NCI-H526 (cell line): ENCODE measurements at places on chromosomes 11 and 22.

- DNase-seq = no peak
Observed at GRCh38 chr22:37932821-37933578, 20.4 kb downstream of the C22orf23 start.

DNA sequence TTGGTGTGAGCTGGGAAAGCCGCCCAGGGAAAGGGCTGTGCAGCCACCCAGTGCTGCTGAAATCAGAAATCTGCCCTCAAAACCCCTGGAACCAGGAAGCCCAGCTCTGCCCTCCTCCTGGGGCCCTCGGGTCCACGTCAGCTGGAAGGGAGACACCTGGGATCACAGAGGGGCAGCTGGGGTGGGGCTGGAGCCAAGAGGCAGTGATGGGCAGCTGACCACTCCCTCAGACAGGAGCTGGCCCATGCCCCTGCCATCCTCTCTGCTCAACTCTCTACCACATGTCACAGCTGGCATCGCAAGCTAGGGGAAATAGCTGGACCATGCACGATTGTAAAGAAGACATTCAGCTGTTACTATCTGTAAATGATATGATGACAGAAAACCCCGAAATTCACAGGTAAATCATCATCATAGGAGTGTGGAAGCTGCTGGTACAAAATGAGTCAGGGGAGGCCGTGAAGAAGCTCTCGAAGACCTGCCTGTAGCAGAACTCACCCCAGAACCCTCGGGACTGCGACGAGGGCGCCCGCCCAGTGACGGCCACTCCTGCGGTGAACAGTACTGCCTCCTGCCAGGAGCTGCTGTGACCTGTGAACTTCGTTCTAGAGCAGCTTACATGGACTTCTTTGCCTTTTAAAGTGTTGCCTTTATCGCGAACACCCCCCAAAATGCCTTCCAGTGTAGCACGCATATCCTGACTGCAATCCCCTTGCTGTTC lies 55.9 kb downstream of the CERK start:
- DNase-seq = no peak

- DNase-seq = peak; percentile 43
Observed at GRCh38 chr11:94786264-94787126, 18.3 kb downstream of the AMOTL1 start.

- DNase-seq = no peak
Observed at GRCh38 chr11:30549565-30549964, 36.6 kb downstream of the MPPED2 start.

DNA sequence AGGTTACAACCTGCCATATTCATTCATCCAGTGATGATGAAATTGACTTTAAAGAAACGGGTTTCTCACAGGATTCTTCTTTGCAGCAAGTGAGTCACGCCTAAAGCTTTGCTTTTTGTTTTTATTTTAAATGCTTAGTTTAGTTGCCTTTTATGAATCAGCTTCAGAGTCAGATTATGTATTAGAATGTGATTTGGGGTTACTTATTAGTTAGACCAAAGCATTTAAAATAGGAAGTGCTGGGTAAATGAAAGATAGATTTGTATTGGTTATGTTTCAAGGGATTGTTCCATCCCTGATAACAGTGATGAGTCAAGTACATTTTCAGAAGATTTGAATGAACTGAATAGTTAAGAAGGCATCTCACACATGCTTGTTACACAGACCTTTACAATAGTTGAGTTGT lies 101.3 kb upstream of the GAL start:
- DNase-seq = no peak

DNA sequence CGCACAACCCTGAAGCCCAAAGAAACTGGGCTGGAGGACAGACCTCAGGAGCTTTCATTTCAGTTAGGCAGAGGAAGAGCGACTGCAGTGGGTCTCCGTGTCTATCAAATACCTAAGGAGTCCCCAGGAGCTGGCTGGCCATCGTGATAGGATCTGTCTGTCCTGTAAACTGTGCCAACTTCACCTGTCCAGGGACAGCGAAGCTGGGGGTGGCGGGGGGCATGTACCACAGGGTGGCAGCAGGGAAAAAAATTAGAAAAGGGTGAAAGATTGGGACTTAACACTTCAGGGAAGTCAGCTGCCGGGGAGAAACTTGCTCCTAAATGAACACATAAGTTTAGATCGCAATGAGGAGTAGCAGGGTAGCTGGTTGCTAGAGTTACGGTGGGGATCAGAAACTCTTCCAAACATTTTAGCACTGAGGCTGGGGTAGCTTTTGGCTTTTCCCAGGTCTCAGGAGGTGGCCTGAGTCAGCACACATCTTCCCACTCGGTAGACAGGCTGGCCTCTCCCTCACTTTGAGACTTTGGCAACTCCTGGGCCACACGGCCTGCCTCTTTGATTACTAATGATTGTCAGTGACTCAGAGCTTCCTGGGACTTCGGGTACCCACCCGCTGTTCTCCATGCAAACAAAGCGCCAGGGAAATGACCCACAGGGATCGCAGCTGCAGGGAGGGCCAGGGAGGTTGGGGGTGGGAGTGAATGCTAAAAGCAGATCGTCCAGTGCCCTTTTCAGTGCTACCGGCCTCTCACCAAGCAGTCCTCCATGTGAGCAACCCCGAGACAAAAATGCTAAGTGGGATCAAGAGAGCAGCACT lies 2.9 kb upstream of the MTFP1 start:
- DNase-seq = peak; percentile 60

GRCh38 chr11:95088946-95089619 lies 563 bp upstream of the ENDOD1 start:
- DNase-seq = peak; percentile 32

GRCh38 chr22:49606562-49607290 lies 220.9 kb downstream of the BRD1 start:
- no peak for DNase-seq

DNA sequence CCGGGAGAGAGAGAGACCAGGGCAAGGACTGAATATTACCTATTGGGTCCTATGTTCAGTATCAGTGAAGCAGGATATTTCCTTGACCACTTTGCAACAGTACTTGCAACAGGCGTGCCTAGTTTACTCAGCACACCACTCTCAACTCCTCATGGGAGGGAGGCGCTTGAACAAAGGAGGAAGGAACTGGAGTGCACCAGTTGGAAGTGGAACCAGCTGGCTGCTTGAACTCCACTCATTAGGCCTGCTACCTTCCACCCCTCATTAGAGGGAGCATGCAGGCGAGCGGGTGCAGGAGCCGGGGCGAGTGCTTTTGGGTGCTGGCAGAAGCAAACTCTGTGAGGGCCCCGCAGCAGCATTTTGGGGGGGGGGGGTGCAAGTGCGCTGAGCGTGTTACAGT lies 1369.6 kb upstream of the RAG2 start:
- no peak for DNase-seq

DNA sequence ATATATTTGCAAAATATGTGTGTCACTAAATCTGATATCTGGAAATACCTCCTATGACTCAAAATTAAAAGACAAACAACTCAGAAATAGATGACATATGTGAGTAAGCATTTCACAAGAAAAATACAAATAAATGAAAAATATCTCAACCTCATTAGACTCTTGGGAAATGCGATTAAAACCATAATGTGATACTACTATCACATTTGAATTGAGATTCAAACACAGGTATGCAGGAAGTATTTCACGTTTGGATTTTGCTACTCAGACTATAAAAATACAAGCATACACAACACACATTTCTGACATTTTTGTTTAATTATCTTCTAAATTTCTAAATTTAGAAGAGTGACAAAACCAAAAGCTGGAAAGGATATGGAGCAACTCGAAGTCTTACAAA lies 811.9 kb upstream of the LRRC4C start:
- no peak for DNase-seq

- DNase-seq = no peak
Observed at GRCh38 chr11:8357505-8357888, 93.8 kb upstream of the LMO1 start.

DNA sequence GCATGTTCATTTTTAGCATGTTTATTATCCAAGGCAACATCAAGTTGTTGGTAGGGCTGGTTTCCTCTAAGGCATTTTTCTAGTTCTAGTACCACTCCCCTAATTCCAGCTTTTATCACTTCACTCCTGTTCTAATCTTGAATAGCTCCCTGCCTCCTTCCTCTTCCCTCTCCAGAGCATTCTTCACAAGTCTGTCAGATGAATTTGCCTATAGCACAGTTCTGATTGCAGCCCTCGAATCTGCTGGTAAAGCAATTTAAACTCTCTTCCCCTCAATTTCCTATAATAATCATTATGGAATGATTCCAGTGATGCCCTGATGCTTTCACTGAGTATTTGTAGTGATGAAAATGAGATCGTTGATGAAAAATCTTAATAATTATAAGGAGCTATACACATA lies 43.3 kb downstream of the CLMP start:
- DNase-seq = no peak

DNA sequence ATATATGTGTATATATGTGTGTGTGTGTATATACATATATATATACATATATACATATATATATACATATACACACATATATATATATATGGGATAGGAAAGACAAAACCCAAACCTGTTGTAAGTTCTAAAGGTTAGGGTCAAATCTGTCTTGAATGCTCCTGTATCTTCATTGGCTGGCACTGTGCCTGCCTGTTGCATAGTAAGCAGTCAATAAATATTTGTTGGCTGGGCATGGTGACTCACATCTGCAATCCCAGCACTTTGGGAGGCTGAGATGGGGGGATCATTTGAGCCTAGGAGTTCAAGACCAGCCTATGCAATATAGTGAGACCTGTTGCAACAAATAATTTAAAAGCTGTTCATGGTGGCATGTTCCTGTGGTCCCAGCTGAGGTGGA lies 205.4 kb downstream of the DBX1 start:
- DNase-seq = no peak

- no peak for DNase-seq
Observed at GRCh38 chr11:35558513-35558912, 33.1 kb upstream of the PAMR1 start.

- DNase-seq = no peak
Observed at GRCh38 chr11:61946894-61947293, 3.3 kb upstream of the BEST1 start.

GRCh38 chr22:32991353-32992101 lies 66.7 kb downstream of the SYN3 start:
- DNase-seq = no peak

- DNase-seq = no peak
Observed at GRCh38 chr11:119520400-119520799, 97.4 kb upstream of the THY1 start.

- DNase-seq = no peak
Observed at GRCh38 chr11:64540428-64540825, 50.6 kb upstream of the SLC22A12 start.

DNA sequence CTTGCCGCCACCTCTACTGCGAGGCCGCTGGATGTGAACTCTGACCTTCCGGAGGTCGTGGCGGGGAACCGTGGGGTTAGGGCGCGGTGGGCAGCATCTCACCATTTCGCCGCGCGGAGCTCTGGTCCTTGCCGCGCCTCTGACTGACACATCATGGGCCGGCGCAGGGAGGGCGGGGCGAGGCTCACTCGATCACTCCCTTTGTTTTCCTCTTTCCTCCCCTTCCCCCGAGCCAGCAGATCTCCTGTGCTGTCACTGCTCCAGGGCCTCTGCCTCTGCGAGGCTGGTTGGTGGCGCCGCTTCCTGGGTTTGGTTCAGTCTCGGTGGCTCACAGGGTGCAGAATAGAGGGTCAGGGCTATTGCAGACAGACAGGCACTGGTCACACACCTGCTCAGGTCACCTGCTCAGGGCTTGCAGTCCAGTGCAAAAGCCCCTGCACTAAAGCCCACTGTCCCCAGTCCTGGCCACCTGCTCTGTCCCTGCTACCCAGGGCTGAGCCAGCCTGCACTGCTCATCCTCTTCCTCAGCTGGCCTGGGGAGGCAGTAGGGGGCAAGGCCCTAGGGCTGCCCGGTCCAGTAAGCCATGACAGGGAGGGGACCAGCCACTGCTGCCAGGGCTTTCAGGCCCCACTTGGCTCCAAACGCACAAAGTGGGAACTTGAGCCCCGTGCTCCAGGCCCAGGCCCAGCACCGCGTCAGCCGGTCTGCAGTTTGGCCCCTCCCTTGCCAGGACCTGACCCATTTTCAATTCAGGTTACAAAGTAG lies 36.2 kb downstream of the PISD start:
- DNase-seq = no peak

DNA sequence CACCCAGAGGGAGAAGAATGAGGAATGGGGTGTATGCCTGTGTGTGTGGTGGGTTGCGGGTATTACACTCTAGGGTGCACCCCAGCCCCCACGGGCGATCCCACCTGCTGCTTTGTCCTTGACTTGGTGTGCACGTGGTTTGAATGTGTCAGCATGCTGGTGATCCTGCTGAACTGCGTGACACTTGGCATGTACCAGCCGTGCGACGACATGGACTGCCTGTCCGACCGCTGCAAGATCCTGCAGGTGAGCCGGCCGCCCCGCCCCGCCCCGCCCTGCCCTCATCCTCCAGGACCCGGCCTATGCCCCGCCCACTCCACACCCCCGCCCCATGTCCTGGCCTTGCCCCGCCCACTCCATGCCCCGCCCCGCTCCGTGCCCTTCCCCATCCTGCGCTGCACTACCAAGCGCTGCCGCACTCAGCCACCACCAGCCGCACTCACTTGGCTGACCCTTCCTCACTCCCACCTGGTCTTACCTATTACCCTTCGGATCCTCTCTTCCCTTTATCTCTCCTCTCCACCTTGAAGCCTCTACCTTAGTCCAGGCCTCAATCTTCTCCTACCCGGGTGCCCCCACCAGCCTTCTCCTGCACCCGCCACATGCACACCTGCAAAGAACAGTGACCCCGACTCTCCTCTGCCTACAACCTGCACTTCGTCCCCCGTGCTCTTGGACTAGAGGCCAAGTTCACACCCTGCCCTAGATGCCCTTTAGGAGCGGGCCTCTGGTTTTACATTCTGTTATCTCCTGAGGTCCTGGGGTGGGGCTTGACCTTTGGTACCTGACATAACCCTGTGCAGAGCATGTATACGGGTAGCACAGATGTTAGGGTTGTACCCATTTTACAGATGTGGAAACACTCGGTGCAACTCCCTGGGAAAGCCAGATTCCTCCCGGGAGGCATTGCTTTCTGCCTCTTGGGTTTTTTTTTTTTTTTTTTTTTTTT lies 27.7 kb downstream of the CACNA1I start:
- peak; percentile 89 for DNase-seq

GRCh38 chr11:120306519-120307242 lies 18.4 kb upstream of the TLCD5 start:
- peak; percentile 68 for DNase-seq

GRCh38 chr22:41951898-41952474 lies at the start of gene SMIM45:
Gene SMIM45, plus strand, starts transcription at chr22:41952150.
- DNase-seq = no peak

GRCh38 chr22:20514658-20515406 lies 7.4 kb downstream of the MED15 start:
- no peak for DNase-seq
